ENCODE measurements at places on chromosomes 12 and 14. TPM values are rescaled to one million over a fixed set of nuclear protein-coding genes. Genes with fewer than 3 reads are reported as not detected.

DNA sequence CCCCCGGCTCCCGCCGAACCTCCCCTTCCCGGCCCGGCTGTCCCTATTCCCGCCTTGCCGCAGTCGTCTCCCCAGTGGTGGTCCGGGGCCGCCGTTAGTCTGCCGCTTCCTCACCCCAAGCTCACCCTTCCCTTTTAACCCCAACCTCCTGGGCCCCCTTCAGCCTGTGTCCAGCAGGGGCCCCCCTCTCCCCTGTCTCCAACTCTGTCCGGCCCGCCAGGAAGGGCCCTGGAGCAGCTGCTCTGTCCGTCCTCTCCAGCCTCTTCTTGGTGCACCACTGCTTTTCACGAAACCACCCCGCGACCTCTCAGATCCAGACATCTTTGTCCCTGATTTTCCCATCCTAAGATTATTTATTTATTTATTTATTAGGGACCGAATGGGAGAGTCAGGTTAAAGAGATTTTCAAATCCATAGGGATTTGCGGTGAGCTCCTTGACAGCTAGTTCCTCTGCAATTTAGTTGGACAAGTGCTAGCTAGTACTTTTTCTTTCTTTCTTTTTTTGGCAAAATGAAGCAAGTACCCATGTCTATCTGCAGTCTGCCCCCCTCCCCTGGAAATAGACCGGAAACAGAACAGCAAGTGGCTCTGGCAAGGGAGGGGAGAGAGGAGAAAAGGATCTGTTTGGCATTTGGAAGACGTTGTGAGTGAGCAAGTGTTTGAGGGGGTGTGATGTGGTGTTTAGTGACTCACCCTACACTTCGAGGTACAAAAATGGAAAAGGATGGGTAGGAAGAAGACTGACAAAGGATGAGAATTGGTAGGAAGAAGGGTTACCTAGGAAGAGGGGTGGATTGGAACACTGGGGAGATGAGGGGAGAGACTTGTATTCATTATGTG lies 632 bp downstream of the UBR7 start:
- no peak for DNase-seq
- peaks cover 36% of the 10 kb centered on the region for H3K36me3 ChIP-seq
- peaks cover 25% of the 10 kb centered on the region for H3K4me1 ChIP-seq
- peak overlapping the region; percentile 100 for H3K4me3 ChIP-seq
- H3K27ac ChIP-seq = peak overlapping the region; percentile 98
- no peaks in the 10 kb centered on the region for H3K27me3 ChIP-seq

GRCh38 chr12:66941150-66941549 lies 262.3 kb upstream of the GRIP1 start:
- no peak overlapping the region for H3K4me3 ChIP-seq
- H3K27me3 ChIP-seq = peaks cover 7% of the 10 kb centered on the region
- H3K36me3 ChIP-seq = no peaks in the 10 kb centered on the region
- DNase-seq = no peak
- H3K27ac ChIP-seq = no peak overlapping the region

DNA sequence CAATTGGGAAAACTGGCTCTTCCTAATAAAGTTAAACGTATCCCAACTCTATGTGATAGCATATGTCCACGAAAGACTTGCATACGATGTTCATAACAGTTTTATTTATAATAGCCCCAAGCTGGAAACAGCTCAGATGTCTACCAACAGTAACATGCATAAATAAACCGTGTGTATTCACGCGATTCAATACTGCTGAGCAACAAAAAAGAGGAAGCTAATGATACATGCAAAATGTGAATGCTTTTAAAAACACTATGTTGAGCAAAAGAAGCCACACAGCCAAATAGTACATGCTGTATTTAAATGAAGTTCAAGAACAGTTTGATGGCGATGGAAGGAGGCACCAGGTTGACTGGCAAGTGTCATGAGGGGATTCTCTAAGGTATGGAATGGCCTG lies 55.7 kb downstream of the TRIM9 start:
- no peaks in the 10 kb centered on the region for H3K4me1 ChIP-seq
- H3K27ac ChIP-seq = no peak overlapping the region
- H3K4me3 ChIP-seq = no peak overlapping the region
- no peaks in the 10 kb centered on the region for H3K27me3 ChIP-seq
- no peak for DNase-seq
- H3K36me3 ChIP-seq = no peaks in the 10 kb centered on the region

DNA sequence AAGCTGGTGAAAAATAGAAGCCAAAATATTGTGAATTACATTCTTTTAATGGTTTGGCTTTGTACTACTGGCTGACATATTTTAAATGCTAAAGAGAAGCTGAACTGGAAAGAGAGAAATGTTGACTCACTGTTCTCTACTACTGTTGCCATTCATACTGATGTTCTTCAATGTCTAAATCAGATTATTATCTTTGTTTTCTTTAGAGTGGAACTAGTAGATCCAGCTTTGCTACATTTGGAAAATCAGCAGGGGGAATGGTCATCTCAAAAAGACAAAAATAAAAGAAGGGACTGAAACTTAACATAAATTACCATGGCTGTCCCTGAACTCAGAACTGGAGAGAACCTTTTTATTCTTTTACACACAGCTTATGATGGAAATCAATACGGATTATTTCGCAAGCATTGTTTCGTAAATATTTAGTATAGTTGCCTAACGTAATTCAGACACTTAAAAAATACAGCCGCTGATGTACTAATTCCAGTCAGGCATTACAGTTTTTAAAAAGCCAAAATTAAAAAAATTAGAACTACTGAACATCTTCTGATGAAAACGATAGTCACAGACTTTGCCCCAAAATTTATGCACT lies 76.3 kb upstream of the OTX2 start:
- no peak overlapping the region for H3K4me3 ChIP-seq
- H3K27me3 ChIP-seq = peaks cover 4% of the 10 kb centered on the region
- H3K27ac ChIP-seq = no peak overlapping the region
- no peaks in the 10 kb centered on the region for H3K4me1 ChIP-seq

DNA sequence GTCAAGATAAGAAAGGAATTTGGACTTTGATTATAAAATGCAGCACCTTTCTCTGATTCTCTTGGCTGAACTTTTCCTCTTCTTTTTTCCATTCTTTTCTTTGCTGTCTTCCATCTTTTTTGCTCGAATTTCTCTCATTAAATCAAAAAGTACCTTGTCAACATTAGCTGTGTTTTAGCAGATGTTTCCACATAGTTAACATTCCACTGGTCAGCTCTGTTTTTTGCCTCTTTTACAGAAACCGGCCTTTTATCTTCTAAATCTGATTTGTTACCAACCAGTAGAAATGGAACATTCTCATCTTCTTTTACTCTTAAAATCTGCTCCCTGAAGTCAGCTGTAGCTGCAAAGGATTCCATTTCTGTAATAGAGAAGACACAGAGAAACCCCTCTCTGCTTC lies 71.1 kb upstream of the SYT1 start:
- no peak overlapping the region for H3K27ac ChIP-seq
- H3K36me3 ChIP-seq = no peaks in the 10 kb centered on the region
- no peaks in the 10 kb centered on the region for H3K27me3 ChIP-seq
- no peaks in the 10 kb centered on the region for H3K4me1 ChIP-seq

MANSC1 gene
- 1.6 TPM for total RNA-seq

Data from activated T-helper 2 cell treated with anti-CD3 and anti-CD28 coated beads, Interferon-gamma antibody, Interleukin-2, Interleukin-4, amounts not matched to agents 10 μg/mL and 5 μg/mL and 100 μg/mL, durations not matched to agents 14 hours and 24 hours and 36 hours (primary cell).